ENCODE measurements at places on chromosomes 3 and 15.

- DNase-seq, result no peak
Observed at GRCh38 chr3:169179321-169179720, 484.2 kb downstream of the MECOM start.

- no peak for DNase-seq
Observed at GRCh38 chr3:55405436-55405835, 81.7 kb downstream of the WNT5A start.

GRCh38 chr15:100484443-100484842, 44.3 kb downstream of the CERS3 start:
- DNase-seq, result no peak

GRCh38 chr15:40295877-40296560, 11.7 kb downstream of the PLCB2 start:
- no peak for DNase-seq

DNA sequence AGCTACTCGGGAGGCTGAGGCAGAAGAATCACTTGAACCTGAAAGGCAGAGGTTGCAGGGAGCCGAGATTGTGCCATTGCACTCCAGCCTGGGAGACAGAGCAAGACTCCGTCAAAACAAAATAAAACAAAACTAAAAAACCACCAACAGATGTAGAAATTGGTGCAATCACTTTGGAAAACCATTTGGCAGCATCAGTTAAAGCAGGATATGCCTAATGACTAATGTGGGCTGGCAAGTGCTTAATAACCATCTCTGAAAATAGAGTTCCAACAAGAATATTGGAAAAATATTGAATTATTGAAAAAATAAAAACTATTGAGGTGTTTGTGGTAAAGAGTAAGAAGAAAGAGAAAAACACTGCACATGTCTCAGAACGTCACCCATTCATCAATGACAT, 16.1 kb upstream of the RTP3 start:
- no peak for DNase-seq

GRCh38 chr3:68436619-68437401, 495.5 kb downstream of the TAFA4 start:
- DNase-seq, result no peak

GRCh38 chr3:172530566-172530965, 7.3 kb upstream of the TNFSF10 start:
- no peak for DNase-seq

DNA sequence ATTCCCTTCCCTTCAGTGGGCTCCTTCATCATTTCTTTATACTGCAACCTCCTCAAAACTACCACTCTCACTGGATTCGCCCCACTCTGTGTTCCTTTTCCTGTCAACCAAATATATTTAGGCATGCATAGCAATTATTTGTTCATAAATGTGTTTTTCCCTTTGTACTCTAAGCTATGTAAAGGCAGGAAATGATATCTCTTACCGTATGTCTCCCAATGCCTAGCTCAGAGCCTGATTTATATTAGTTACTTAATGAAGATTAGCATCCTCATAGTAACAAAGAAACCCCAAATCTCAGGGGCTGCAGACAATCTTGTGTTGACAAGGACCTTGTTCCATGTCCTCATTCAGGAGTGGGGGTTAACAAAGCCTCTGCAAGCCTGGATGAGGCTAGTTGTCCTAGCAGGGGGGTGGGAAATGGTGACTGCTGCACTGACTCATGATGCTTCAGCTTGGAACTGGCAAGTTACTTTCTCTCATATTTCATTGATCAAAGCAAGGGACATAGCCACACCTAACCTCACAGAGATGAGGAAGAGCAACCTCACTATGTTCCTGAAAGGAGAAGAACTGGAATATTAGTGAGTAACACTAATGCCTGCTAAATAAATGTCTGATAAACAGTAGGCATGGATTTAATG, 15.2 kb downstream of the PHLDB2 start:
- no peak for DNase-seq

DNA sequence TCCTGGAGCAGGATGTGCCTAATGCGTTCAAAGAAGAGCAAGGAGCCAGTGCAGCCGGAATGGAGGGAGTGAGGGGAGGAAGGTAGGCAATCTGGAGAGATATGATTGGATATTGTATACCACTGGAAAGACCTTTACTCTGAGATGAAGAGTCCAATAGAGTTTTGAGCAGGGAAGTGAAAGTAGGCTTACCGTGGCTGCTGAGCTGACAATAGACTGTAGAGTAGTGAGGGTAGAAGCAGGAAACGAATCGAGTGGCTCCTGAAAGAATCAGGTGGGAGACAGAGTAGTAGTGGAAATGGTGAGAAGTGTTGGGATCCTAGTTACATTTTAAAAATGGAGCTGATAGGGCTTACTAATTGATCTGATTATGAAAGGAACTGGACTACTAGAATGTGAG, 51.8 kb upstream of the NUDT16 start:
- DNase-seq, result no peak

GRCh38 chr3:30712991-30713390, 106.6 kb downstream of the TGFBR2 start:
- no peak for DNase-seq

DNA sequence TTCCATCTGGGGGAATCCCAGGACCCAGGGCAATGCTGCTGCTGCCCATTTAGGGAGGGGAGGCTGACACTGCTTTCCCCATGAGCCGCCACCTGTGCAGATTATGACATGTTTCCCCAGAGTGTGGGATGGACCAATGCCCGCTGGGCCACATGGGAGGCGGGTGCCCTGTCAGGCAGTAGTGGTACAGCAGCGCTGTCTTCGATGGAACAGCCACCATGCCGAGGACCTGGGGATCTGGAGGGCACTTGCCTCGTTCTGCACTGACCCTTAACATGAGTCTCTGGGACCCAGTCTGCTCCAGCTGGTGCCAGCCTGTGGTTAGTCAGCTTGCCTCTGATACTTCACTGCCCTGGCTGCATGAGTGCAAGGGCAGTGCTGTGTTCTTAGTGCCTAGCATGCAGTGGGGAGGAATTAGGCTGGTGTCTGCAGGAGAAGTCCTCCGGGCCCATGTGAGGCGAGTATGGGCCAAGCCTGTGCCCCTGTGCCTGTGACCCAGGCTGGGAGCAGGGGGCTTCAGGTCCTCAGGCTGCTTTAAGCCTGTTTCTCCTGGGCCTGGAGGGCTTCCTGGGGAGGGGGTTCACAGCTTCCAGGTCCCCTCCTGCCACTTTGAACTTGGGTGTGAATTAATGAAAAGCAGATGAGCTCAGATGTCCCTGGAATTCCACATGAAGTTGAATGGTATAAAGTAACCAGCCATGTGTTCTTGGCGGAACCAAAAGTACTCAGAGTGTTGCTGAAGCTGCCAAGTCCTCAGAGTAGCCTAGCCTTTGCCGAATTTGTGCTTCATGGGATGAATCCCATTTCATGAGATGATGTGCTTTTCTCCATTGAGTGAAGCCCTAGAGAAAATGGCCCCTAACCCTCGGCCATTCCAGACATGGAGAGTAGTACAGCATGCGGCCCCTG, 22.9 kb downstream of the KLF13 start:
- no peak for DNase-seq

- DNase-seq, result no peak
Observed at GRCh38 chr3:135258916-135259315, 463.9 kb downstream of the EPHB1 start.

DNA sequence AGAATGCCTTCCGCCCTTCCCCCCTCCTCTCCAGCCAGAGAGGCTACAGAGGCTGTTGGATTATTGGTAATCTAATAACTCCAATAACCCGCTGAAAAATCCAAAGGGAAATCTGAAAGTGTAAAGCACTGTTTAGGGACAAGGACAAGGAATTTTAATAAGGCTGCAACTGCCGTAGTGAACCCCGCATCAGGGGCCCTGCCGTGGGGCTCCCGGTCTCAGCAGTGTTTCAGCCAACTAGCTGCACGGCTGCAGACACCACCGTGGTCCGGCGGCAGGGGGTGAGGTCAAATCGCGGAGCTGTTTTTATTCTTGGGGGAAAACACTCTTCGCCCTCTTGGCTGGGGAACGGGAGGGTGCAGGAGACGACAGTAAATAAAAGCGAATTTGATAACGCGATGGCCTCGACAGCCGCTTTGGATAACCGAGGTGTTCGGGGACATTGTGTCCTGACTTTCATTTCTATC, 6.1 kb downstream of the BCL6 start:
- peak; percentile 63 for DNase-seq

DNA sequence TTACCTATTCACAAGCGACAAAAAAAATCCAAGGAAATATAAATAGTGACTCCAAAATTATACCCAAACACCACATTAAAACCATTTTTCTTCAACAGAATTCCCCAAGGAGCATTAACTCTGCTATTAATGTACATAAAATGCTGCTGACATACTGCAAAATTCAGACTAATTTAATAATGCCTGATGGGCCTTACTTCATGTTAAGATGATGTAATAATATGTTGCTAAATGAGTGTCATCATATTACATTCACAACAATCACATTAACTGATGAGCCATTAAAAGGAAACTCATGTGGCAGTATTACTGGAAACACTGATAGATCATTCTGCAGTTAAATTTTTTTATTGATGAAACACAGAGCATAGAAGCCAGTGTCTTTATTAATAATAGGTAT, 204.9 kb upstream of the CGNL1 start:
- DNase-seq, result no peak

GRCh38 chr3:172182797-172183196, 143.4 kb downstream of the FNDC3B start:
- DNase-seq, result no peak

DNA sequence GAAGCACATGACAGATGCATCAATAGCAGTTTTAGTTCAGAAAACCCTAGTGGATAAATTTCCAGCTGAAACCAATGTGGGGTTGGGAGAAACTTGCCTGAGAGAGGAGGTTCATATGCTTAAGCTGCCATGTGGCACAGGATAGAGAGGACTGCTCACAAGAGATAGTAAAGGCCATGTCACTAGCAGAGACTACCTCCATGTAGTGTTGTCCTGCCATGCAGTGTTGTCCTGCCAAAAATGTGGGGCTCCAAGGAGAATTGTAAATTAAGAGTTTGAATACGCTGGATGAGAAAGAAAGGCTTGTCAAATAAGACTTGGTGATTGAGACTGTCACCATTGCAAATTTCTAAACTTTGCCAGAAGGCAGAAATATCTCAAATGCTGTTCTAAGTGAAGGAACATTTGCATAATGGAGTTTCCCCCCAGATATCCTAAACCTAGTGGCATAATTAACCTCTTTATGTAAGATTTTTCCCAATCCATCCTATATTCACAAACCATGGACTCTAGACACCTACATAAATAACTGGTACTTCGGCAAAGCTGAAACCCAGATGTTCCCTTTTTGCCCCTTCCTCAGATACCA, 938.3 kb upstream of the ALCAM start:
- DNase-seq, result no peak

DNA sequence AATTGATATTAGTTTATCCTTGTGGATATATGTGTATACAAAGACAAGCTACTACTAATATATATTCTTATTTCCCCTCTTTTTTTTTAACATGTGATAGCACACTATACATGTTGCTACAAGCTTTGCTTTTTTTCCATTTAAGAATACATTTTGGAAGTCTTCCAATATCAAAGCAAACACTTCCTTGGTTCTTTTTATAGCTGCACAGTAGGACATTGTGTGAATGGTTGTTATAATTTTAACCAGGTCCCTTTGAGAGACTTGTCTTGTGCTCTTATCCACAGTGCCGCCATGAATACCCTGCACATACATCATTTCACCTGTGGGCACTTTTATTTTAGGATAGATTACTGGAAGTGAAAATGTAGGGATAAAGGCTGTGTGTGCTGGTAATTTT, 88.7 kb downstream of the CACNA2D3 start:
- DNase-seq, result no peak

DNA sequence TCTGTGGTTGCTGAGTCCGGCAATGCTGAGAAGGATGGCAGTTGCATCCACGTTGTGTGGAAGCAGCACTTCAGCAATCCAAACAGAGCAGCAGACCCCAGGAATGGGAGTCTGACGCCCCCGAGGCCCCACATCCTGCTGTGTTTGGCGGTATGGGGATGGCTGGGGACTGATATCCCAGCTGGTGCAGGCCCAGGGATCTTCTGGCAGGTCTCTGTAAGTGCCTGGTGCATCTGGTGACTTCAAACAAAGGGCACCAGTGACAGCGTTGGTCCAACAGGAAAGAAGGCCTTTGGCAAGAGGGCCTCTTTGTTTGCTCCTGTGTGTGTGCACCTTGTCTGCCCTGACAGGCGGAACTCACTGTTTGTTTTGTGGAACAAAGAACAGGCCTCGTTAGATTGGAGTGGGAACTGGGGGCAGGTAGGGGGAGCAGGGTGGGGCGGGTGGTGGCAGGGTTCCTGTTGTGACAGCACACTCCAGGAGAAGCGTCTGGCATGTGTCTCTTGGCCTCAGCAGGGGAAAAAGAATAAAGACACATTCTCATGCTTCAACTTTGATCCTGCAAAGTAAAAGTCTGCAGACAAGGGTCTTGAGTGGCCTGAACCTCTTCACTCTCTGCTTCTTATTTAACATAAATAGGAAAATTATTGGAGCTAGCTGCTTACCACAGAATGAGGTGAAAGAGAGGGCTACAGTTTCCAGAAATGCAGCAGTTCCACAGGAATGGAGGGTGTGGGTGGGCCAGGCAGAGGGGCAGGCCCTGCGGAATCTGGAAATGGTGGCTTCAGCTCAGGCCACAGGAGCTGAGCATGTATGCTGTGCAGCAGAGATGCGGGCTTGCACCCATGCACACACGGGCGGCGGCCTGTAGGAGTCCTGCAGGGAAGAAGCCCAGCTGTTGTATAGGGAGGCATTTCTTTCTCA, 94.5 kb upstream of the MYZAP start:
- no peak for DNase-seq

DNA sequence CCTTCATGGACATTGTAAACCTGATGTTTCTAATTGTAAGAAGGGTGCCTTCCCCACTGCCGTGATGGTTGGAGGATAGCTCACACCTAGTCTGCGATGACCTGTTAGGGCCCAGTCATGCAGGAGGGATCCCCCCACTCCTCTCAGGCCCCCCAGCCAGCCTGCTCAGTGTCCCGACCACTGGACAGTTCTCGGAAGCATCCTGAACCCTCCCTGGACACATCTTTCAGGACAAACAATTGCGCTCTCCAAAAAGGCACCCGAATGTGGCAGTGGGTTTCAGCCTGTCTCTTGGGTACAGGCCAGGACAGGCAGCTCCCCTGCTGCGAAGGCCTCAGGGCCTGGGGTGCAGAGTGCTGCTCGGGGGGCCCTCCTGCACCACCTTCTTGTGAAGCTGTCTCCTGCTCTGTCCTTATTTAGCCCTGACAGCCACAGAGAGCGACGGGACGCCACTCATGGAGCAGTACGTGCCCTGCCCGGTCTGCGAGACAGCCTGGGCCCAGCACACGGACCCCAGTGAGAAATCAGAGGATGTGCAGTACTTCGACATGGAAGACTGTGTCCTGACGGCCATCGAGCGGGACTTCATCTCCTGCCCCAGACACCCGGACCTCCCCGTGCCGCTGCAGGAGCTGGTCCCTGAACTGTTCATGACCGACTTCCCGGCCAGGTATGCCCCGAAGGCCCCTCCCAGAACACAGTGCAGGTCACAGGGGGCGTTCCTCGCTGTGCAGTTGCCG, 132.3 kb downstream of the LRRK1 start:
- no peak for DNase-seq

- DNase-seq, result no peak
Observed at GRCh38 chr3:171824824-171825221, 14.5 kb upstream of the PLD1 start.

Measured in anterior cingulate cortex (tissue), 58 donors.